ENCODE measurements at places on chromosomes 6 and 20.

DNA sequence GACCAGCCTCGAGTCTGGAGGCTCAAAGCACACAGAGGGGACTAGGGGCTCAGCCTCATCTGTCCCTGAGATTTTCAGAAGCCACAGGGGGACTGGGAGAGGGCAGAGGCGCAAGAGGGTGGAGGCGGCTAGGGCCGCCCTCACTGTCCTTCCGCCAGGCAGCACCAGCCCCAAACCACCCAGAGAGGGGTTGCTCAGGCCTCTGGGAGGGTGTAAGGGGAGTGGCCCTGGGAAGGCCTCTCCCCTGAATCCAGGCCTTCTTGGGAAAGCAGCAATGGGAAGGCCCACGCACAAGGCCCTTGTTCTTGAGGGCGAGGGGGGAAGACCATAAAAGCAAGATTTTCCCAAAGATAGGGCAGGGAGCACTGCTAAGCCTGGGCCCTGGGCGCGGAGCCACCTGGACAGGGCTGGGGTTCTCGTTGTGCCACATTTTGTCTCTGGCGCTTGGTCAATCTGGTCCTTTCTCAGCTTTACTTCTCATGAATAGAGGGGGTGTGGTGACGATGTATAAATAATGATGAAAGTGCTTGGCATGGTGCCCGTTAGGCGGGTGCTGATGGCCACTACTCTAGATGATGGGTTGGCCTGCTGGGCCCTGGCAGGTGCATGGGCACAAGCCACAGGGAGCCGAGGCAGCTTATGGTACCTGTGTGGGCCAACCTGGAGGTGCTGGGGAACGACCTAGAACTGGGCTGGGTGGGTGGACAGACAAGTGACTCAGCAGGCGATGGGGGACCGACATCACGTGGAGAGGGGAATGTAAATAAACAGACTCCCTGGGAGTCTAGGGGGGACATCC is 4.8 kb downstream of the SAMD10 start:
- no peak for DNase-seq

DNA sequence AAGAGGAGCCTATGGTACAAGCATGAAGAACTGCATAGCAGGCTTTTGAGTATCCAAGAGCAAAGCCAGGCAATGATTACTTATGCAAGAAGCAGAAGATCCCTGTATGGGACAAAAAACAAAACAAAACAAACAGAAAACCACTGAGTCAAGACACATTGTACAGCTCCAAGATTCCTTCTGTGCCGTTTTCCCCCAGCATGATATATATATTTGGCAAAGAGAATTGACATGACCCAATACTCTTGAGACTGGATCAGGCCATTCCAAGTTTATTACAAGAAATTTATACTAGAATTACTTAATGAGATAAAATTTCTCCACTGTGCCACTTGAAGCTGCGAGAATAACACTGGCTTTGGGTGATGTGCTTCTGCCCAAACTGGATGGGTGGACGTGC is 65.5 kb downstream of the TRMT11 start:
- DNase-seq = no peak

GRCh38 chr20:33296206-33296605 is 13.2 kb downstream of the BPIFB1 start:
- DNase-seq = no peak

GRCh38 chr6:82872185-82872584 is 193.5 kb downstream of the UBE3D start:
- no peak for DNase-seq

- no peak for DNase-seq
These were observed 5.2 kb upstream of the TBCC start for GRCh38 chr6:42751055-42751454.

GRCh38 chr6:22150368-22151035 is 146.3 kb downstream of the PRL start:
- no peak for DNase-seq

- DNase-seq = no peak
These were observed 21.7 kb upstream of the SCML4 start for GRCh38 chr6:107845777-107846176.

DNA sequence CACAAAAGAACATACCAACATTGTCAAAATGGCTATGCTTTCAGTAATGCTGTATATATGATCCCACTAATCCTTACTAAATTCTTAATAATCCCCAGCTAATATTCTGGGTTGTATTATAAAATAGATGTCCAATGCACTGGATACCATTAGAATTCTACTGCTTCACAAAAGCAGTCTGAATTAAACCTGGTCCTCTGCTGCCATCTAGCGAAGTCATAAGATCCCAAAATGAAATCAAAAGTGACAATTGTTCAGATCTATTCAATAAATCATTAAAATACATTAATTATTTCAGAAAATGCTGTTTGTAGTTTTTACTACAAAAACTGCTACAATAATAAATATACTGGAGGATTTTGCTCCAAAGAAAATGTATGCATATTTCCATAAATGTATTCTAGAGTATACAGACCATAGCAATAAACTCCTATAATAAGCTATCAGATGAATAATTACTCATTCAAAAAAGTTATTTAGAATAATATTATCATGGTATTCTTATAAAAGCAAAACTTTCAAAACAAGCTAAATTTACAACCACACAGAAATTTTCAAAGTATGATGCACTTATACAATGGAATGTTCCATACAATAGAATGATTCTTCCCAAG is 92.6 kb downstream of the RNGTT start:
- DNase-seq = no peak

- no peak for DNase-seq
These were observed 3.9 kb downstream of the PLCG1 start for GRCh38 chr20:41141153-41141815.
